ENCODE measurements at places on chromosomes 1 and 21.
A peak's percentile ranks its signal among the peaks of the same experiment; 100 is the strongest.

DNA sequence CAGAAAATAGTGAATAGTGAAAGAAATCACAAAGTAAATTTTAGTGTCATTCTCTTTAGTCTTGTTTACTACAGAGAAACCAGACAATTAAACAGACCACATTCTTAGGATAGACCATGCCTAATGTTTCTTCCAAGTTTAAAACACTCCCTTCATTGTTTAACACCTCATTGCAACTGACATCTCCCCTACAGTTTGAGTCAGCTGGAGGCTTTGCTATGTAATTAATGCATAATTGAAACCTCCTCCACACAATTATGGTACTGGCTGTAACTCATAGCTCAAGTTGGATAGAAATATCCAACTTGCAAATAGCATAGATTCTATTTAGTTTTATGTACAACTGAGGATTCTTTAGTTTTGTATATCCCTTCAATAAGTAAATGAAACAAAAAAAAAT, 35.2 kb upstream of the B3GALT2 start:
- peak; percentile 49 for DNase-seq

DNA sequence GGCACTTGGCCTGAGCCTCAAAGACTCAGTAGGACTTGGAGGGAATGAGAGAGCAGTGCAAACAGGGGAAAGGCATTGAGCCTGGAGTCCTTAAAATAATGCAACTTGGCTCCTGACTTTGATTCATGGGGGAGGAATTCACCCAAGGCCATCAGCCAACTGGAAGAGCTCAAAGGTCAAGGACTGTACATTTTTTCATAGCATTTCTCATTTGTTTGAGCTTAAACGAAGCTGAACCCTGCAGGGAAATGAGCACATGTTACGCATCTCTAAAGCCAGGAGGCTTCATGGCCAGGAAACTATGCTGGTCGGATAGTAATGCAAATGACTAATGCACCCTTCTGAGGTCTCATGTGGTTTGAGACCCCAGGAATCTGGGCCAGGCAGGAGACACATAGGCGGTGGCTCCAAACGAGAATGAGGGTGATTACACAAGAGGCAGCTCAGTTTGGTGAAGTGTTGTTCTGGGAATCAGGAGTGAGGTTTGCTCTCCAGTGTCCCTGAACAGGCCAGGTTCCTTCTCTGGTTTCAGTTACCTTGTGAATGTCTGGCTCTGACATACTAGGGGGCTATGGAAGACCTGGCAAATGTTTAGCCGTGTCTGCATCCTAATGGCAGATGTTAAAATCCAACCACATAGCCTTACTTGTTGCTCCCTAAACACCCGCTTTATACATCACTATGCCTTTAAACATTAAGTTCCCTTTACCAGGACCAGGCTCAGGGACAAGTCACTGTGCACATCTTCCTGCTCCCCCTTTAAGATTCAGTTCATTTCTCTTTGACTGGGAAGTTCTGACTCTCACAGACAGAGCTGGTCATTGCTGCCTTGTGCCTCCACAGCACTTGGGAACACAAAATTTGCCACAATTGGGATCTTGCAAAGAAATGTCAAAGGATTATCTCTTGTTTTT, 503.9 kb upstream of the USP24 start:
- DNase-seq = no peak

DNA sequence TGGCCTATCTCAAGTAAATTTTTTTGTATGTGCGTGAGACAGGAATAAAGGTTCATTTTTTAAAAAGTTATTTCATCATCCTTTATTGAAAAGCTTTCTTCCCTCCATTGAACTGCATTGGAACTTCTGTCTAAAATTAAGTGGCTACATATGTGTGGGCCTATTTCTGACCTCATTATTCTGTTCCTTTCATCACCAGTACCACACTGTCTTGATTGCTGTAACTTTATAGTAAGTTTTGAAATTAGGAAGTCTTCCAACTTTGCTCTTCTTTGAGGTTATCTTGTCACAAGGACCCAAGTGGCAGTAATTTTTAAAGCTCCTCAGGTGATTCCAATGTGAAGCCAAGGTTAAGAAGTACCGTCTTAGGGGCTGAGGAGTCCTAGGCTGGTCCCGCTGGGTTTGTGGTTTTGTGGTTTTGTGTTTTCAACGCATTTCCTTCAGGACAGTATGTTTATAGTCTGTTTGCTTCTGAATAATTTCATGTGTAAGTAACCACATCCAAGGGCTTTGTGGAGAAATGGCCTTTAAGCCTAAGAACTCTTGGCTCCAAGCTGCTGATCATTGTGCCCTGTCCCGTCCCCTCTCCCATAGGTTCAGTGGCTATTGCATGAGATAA, 12.4 kb upstream of the SCAF4 start:
- DNase-seq = no peak

GRCh38 chr1:3060127-3060526, 8.9 kb upstream of the PRDM16 start:
- DNase-seq = no peak

- DNase-seq = peak; percentile 85
Observed at GRCh38 chr1:111990878-111991718, 1.6 kb upstream of the KCND3 start.

Data from COR-L47 (cell line).